Stimulated activated CD8-positive, alpha-beta memory T cell treated with anti-CD3 and anti-CD28 coated beads, Interleukin-2, amount 100 ng/mL, for 48 hours (primary cell): ENCODE measurements at places on chromosomes 11 and 22.

- DNase-seq, result no peak
Measured at GRCh38 chr11:73322382-73323306, 14.6 kb downstream of the ARHGEF17 start.

DNA sequence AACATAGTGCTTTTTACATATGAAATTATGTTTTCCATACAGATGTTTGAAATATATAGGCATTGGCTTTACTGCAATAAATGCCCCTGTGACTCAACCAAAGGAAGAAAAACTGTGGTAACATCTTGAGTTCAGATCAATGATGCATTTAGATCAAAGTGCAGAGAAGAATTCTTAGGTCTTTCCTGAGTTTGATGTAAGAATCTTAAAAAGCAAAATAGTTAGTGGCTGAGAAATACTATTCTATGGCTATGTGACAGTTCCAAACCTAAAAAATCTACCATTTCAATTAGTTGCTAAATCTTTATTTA, 93.7 kb downstream of the SOX6 start:
- DNase-seq, result no peak

- no peak for DNase-seq
Measured at GRCh38 chr11:64008914-64009633, 22.8 kb downstream of the OTUB1 start.

- no peak for DNase-seq
Measured at GRCh38 chr11:111352231-111352746, 26.8 kb downstream of the POU2AF1 start.

DNA sequence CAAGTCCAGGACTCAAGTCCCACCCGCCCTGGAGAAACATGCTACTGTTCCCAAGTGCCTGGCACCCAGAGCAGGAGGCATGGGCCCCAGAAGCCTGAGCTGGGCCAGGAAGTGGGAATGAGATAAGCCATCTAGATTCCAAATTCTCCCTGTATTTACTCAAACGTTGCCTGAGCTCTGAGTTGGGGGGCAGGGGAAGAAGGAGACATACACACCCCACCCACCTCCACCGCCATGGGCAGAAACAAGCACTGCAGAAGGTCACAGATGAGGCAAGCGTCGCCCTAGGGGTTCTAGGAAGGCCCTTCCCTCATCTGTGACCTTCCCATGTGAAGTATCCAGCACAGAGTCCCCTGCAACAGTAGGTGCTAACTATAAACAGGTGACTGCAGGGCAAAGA, 54.0 kb downstream of the PLEKHA7 start:
- DNase-seq, result no peak

- DNase-seq, result no peak
Measured at GRCh38 chr11:16889905-16890304, 124.3 kb downstream of the PLEKHA7 start.

GRCh38 chr22:35299217-35299672, 449 bp upstream of the TOM1 start:
- no peak for DNase-seq

GRCh38 chr11:71962428-71963038, 33.7 kb downstream of the RNF121 start:
- no peak for DNase-seq

- no peak for DNase-seq
Measured at GRCh38 chr22:50145721-50146438, 24.7 kb upstream of the PANX2 start.

GRCh38 chr11:114848027-114848426, 169.7 kb downstream of the NXPE2 start:
- DNase-seq, result no peak

- no peak for DNase-seq
Measured at GRCh38 chr22:49582678-49583077, 245.0 kb downstream of the BRD1 start.

- no peak for DNase-seq
Measured at GRCh38 chr11:130323452-130324450, 9.0 kb upstream of the ZBTB44 start.

GRCh38 chr11:36724742-36725385, 126.8 kb upstream of the RAG2 start:
- no peak for DNase-seq

- DNase-seq, result no peak
Measured at GRCh38 chr11:17745023-17745772, 10.6 kb downstream of the KCNC1 start.

DNA sequence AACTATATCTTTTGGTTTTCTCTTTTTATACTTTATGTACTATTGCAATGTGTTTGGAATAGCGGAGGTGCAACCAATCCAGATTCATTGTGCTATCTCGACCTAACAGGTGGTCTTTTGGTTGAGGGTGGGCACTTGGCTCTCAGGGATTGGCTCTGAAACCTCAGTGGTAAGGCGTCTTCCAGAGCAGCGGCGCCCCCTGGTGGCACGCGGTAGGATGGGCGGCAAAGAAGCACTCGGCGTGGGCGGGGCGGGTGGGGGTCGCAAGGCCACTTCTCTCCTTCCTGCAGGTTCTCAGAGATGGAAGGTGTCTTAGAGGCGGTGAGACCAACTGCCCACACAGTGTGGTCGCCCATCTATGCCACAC, 19.2 kb upstream of the PLET1 start:
- peak; percentile 65 for DNase-seq

GRCh38 chr11:9834291-9834690, 170.4 kb downstream of the SWAP70 start:
- DNase-seq, result no peak

GRCh38 chr11:114077482-114078305, 18.2 kb downstream of the ZBTB16 start:
- no peak for DNase-seq

DNA sequence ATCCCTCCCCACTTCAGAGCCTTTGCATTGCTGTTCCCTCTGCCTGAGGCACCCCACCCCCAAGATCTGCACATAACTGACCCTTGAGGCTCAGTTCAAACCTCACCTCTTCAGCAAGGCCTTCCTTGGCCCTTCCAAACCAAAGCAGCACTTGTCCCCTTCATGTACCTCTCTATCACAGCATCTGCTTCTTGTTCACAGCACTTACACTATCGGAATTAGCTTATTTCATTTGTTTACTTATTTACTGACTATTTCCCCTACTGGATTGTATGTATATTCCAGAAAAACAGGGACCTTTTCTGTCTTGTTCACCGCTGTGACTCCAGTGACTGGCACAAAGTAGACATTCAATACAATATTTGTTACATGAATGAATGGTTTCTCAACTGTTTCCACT, 38.0 kb downstream of the HORMAD2 start:
- DNase-seq, result no peak

GRCh38 chr11:32963721-32964120, 52.0 kb upstream of the DEPDC7 start:
- no peak for DNase-seq

DNA sequence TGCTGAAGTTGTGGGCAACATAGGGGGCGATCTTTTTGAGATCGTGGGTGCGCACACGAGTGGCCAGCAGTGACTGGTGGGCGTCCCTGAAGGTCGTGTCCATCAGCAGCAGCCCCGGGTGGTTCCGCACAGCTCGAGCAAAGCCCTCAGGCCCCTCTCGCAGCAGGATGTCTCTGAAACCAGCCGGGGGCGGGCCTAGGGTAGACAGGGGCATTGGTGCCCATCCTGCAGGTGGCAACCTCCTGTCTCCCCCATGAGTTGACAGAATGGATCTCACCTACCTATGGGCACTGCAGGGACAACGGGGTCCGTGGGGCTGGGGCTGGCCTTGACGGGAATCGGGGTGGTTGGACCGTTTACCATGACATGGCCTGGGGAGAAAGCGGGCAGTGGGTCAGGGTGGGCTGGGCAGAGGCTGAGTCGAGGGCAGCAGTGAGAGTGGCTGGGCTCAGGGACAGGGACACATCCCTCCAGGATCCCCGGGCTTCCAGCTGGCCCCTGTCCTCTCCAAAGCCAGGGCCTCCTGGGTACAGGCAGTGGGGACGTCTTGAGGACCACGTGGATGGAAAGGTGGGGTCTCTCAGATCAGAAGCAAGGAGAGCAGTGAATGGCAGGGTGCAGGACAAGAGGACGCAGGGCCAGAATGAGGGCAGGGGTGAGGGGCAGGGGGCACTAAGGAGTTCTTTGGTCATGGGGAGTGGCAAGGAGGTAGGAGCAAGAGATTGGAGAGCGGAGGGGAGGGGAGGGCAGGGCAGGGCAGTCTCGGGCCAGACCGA, 4.2 kb upstream of the LRFN4 start:
- no peak for DNase-seq

GRCh38 chr22:22030493-22031182, 48.1 kb upstream of the TOP3B start:
- DNase-seq, result no peak

GRCh38 chr11:14435717-14436512, 63.7 kb downstream of the COPB1 start:
- no peak for DNase-seq

- DNase-seq, result no peak
Measured at GRCh38 chr22:27467711-27468110, 333.8 kb downstream of the MN1 start.

- no peak for DNase-seq
Measured at GRCh38 chr22:26418620-26419019, 10.4 kb upstream of the ASPHD2 start.

DNA sequence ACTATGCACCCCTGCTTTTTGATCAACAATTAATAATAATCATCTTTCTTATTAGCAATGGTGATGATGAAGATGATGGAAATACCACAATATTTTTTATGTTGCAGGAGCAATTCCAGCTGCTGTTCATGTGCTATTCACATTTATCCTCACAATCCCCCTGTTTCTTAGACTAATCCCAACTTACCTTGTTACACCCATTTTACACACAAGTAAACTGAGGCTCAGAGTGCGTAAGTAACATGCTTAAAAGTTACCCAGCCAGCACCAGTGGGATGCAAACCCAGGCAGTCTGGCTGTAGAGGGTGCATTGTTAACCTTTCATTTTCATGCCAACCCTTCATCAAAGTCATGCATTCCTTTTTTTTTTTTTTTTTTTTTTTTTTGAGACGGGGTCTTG, 1.6 kb upstream of the CRYBA4 start:
- no peak for DNase-seq

DNA sequence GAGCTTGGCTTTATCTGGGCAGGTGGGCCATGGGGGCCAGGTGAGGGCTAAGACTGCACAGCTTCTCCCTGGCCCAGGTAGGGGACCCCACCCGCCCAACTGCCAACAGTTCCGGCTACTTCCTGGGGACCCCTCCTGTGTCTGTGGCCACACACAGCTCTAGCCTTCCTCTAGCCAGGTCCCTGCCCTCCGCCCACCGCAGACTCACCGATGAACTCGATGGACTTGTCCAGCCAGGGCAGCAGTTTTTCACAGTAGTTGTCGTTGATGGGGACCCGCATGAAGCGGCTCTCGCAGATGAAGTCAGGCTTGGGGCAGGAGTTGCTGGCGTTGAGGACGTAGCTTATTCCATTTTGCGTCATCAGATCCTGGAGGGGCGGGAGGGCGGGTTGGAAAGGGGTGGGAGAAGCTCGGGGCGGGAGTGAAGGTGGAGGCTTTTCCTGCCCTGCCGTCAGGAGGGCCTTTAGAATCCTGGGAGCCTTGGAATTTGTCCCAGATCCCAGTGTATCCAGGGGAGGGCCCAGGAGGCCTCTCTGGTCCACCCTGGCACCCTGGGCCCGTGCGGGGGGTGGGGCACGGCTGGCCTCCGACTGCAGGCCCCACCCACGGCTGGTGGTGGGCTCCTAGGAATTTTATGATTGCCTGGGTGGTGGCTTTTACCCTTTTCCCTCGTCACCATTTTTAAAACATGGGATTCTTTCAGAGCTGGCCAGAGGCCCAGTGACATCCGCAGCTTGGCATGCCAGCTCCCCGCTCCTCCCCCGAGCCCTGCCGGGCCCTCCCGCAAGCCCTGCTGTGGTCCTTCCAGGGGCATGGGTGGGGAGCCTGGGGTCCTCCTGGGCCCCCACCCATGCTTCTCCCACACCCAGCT, 13.9 kb downstream of the DUSP8 start:
- no peak for DNase-seq

DNA sequence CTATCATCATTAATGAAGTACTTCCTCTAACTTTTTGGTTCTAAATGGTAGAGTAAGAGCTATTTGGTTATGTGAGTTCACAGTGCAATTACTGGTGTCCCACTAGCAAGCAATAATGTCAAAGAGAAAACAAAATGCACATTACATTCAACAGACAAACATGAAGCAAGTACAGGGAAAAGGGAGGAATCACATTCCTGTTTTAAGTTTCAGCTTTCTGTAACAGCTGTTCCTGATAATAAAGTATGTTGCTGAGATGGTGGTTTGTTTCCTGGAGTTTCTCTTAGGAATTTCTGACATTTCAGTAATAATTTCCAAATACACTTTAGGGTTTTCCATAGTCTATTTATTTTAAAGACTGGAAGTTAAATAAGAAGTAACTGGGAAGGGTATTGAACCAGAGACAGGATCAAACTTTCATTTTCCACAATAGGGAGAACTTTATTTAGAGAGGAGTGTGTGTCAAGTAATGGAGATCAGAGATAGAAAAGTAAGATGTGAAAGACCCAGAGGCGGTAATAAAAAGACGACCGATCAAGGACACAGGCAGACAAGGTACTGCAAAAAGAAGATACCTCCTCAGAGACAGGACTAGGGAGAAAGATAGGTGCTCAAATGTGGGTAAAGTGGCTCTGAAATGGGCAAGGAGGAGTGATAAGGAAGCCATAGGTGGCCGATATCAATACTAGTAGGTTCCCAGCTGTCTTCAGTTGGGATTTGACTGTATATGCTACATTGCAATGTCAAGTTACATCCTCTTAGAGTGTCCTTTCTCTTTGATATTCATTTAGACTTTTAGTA, 20.8 kb upstream of the CLNS1A start:
- DNase-seq, result no peak

GRCh38 chr22:47000888-47001287, 238.4 kb downstream of the TBC1D22A start:
- no peak for DNase-seq

DNA sequence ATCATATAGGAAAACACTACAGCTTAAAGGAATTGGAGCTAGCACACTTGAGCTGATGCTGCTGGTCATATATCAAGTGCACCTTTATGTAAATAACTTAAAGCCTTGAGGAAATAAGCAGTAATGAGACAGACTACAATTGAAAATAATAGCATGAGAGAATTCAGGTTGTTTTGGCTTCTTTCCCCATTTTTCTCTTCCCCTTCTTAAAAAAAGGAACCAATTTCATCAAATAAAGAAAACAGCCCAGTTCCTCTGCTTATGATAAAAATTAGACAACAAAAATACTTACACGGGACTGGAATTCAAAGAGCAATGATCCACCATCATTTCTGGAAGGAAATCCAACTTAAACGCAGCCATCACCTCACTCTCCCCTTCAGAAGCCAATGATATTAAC, 50.2 kb upstream of the RAPSN start:
- no peak for DNase-seq

DNA sequence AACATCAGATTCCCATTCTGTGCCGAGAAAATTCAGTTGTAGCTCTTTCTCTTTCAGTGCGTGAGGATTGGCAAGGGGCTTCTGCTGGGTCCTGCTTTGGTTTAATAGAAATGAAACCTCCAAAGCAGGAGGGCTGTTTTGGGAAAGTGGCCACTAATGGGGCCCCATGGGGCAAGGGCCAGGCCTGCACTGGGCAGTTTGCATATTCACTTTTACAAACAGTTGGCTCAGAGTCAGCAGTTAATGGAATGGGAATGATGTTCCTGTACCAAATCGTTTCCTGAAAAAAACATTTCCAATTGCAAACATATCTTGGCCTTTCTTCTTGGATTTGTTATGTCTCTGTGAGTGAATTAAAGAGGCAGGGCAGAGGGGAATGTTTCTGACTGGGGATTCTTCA, 92.1 kb downstream of the PARVA start:
- no peak for DNase-seq
